ENCODE measurements at places on chromosomes 5 and 9. TPM values are rescaled to one million over a fixed set of nuclear protein-coding genes. Genes with fewer than 3 reads are reported as not detected.

- no peak for DNase-seq
These were observed 37.4 kb downstream of the LHFPL2 start for GRCh38 chr5:78611126-78611605.

DNA sequence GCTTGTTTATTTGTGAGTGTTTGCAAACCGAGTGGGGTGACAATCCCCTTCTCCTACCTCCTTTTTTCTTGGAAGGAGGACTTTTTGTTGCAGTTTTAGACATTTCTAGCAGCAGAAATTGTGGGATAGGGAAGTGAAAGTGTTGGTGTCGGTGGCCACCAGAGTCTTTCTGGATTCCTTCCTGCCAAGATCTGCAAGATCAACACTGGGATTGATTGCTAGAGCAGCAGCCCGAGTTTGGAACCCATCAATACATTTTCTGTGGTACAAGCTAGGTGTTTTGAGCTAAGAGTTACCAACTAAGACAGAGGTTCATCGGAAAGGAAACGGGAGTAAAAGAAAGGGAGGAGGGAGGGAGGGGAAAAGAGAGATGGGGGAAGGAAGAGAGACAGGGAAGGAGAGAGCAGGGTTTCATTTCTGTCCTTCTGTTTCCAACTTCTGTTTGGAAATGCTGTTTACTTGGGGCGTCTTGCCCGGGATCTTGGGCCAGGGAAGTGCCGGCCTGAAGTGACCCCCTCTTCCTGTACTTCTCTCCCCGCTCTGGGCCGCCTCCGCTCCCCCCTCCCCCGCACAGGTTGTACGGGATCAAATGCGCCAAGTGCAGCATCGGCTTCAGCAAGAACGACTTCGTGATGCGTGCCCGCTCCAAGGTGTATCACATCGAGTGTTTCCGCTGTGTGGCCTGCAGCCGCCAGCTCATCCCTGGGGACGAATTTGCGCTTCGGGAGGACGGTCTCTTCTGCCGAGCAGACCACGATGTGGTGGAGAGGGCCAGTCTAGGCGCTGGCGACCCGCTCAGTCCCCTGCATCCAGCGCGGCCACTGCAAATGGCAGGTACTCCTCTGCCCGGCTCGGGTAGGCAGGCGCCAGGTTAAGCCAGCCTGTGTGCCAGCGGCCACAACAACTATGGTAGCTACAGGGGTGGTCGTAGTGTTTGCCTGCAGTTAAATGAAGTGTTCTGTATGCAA, 4.0 kb downstream of the ISL1 start:
- no peak for DNase-seq

DNA sequence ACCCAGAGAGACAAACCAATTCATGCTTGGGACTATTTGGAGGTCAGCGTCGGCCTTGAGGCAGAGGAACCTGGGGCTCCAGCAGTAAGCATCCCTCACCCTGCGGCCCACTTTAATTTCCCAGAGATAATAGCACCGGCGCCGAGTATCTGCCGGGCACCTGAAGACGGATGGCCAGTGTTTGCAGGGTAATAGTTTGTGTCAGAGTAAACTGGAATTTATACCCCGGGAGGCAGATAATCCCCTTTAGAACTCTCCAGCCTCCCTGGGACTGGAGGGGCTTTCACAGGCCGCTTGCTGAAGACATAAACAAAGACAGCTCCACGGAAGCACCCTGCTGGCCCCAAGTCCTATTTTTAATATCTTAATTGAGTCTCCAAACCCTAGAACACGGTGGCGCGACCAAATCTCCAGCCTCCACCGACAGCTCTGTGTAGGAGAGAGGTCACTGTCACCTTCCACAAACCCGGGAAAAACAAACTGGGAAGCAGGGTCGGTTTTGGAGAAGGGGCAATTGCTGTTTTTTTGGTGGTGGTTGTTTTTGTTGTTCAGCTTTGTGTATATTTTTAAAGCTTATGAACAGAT, 17.4 kb upstream of the FCN1 start:
- no peak for DNase-seq

DNA sequence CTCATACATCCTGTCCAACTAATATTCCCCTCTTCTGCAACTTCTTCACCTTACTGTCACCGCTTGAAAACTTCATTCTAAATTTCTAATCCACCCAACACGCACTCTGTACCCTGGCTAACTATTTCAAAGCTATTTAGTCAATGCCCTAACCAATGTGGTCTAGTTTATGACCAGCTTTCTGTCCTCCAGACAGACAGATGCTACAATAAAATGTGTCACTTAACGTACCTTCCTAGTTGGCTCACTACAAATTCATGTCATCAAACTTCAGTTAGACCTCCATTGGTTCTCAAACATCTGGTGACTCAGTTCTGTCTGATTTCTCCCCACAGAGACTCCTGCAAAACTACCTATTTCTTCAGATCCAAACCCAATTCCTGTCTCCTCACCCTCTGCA, 57.7 kb downstream of the FAM13B start:
- no peak for DNase-seq

DNA sequence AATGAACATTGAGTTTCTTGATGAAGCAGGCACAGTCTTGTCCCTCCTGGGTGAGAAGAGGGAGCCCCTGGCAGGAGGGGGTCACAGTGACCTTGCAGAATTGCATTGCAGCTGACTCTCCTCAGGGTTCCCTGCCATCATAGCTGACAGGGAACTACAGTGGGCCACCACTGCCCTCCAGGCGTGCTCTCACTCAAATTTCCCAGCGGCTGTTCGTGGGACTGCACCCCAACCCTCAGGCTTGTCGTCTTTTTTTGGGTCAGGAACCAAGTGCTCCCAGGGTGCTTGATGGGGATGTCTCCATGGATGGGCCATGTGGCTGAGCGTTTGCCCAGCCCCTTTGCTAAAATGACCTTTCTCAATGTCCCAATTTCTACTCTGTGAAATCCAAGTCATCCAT, 215.8 kb downstream of the MELK start:
- DNase-seq = no peak

- DNase-seq = no peak
These were observed 30.0 kb downstream of the RAPGEF1 start for GRCh38 chr9:131709771-131710431.

DNA sequence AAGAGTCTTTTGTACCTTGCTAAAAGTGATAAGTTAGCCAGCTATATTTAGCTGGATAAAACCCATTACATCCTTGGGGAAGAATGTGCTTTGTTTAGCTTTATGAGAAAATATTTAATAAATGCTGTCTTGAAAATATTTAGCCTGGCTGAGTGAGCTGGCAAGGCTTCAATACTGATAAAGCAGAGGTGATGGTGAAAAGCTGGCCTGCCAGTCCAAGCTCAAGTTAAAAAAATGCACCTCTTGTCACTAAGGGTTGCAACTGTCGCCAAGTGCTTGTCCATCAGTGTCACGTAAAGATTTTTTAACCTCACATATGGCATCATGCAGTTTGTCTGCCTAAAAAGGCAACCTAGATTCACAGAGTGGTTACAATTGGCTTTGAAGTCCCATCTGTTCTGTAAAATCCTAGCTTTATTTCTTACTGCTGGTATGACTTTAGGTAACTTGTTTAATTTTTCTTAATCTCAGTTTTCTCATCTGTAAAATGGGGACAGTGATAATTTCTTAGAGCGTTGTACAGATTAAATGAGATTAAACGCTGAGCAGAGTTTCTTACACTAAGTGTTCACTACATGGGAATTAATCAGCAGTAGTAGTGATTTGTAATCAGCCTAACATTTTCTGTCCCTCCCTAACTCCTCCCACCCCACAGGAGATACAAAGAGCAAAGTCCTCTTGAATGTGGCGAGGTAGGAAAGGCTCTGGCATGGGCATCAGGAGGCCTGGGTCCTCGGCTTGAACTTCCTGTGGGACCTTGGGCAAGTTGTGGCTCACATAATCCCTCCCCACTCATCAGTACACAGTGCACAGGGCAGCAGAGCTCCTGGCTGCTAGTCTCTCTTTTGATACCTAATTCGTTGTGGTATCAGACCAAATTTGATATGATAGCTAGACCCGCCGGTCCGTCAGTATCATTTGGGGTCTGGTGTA, 48.7 kb downstream of the PIK3R1 start:
- DNase-seq = no peak

- no peak for DNase-seq
These were observed 4.5 kb downstream of the SLC12A7 start for GRCh38 chr5:1107167-1108022.

DNA sequence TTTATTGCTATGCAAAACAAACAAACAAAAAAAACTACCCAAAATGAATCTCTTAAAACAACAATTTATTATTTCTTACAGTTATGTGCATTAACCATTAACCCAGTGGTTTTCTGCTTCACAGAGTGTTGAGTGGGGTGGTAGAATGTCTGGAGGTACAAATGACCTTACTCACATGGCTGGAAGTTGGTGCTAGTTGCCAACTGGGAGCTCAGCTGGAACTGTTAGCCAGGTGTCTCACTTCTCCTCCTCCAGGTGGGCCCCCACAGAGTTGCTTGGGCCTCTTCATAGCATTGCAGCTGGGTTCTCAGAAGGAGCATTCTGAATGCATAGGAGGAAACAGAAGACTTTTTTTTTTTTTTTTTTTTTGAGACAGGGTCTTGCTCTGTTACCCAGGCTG, 10.5 kb upstream of the B4GALT1 start:
- DNase-seq = no peak

DNA sequence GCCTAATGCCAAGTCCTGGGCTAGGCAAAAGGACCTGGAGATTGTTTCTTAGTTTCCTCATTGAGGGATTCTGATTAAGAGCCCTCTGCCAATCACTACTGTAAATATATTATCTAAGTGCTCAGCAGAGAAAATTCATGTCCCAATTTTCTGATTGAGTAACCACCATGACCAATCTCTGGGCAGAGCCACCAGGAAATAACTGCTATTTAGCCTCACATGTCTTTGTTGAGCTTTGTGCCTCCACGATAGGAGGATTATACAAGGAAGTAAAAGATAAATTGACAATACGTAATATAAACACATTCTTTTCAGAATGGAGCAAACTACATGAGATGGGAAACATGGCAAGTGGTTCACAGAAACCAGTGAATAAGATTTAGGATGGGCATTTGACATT, 396.1 kb upstream of the PAPPA start:
- no peak for DNase-seq

- no peak for DNase-seq
These were observed 21.9 kb downstream of the KDM4C start for GRCh38 chr9:6779417-6780241.

DNA sequence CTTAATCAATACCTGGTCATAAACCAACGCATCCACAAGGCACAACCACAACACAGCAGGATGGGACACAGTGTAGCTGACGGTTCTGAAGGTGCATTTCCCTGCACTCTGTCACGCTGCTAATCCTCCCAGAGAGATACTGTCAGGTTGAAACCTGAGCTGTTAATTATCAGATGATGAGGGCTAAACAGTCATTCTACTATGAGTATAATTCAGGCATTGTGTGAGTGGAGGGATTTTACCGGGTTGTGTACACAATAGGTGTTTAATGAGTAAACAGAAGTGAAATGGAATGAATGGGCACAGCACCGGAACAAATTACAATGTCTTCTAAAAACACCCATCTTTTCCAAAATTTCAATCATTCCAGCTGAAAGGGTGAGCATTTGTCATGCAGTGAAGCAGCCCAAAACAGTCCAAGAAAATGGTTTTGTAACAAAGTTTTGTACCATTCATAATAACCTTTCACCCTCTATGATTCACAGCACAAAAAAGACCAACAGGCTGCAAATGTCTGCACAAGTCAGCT, 71.5 kb downstream of the ABCA1 start:
- DNase-seq = no peak

DNA sequence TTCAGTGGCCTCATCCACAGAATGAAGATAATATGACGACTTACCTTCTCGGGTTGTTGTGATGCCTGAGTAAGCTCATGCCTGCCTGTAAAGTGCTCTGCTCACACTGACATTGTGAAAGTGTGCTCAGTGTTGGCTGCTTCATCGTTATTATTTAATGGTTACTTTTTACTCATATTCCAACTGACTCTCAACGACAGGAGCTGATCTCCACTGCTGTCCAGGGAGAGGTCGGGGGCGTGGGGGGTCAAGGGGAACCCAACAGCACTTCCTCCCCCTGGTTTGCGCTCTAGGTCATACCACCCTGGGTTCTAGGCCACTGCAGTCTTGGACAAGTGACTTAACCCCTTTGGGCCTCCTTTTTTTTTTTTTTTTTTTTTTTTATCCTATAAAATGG, 52.9 kb upstream of the ANGPTL2 start:
- no peak for DNase-seq

DNA sequence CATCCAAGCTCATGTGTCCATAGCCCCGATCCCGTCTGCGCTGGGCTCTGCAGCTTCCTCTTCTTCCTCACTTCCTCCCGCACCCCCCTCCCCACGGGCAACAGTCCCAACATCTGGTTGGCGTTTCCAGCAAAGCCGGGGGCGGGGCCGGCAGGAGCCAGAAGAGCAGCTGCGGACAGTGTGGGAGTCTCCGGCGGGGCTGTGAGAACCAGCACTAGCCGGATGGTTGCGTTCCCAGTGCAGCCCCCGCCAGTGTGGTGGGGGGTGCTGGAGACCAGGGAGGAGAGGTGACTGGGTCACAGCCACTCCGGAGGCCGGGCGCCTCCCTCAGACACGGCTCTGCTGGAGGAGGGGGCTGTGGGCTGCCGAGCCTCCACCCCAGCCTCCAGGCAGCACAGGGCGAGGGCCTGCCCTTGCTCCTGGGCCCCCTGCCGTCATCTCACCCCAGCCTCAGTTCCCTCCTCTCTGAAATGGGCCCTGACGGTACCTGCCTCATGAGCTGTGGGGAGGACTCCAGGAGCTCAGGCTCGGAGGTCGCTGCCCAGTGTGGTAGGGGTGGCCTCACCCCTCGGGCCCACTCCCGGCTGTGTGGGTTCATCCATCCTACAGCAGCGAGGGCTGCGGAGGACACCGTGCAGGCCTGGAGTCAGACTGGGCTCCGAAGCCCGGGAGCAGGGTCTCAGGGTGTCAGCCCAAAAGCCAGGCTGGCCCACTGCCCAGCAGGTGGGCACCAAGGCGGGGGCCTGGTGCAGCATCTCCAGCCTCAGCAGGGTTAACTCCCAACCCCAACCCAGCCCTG, 41.5 kb upstream of the NOTCH1 start:
- DNase-seq = no peak

GRCh38 chr5:116388564-116389258, 185.9 kb downstream of the SEMA6A start:
- DNase-seq = no peak

DNA sequence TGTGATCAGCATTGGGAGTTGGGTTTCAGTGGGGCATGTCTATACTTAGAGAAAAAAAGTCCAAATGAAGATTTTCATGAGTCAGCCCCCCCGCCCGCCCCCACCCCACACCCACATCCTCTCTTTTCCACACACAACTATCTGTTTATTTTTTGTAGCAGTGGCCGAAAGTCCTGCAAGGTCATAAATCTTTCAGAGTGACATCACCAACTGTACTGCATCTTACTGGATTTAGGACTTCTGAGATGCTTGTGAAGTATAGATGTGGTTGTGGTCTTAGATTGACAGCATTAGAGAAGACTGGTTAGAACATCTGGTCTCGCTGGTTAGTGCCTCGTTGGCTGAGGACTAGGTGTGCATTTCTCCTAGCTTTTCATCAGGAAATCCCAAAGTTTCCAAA, 7.3 kb upstream of the ROPN1L start:
- no peak for DNase-seq

- no peak for DNase-seq
These were observed 391.8 kb downstream of the ARHGEF28 start for GRCh38 chr5:74017786-74018211.

Gene PCDHGB4
- 5.6 TPM for polyA plus RNA-seq

Gene PAEP
- 0.38 TPM for polyA plus RNA-seq

Gene PHYHD1
- polyA plus RNA-seq = 60.7 TPM

Gene EMB
- 3.7 TPM for polyA plus RNA-seq

Gene HNRNPH1
- 2,061 TPM for polyA plus RNA-seq

Gene BAAT
- 0.22 TPM for polyA plus RNA-seq

Data from left renal cortex interstitium (tissue), 4 donors.